Activated effector memory CD4-positive, alpha-beta T cell treated with Interleukin-2 at 50 U/mL for 16 hours (primary cell): ENCODE measurements at places on chromosomes 6 and 20.

DNA sequence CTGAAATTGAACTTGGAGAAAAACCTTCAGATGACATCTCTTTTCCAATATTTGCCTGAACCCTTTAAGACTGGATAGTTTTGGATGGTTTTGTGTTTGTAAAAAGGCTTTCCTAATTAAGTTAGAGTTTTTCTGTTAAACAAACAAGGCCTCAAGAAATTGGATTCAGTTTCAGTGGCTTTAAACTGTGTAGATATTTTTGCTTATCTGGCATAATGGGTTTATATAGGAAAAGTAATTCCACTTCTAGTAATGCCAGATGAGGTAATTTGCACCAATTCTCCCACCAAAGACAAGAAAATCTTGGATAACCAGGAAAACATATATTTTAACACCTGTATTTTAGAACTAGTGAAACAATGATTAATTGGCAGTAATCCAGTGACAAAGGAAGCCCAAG lies 12.0 kb upstream of the TRDN start:
- no peak for DNase-seq

DNA sequence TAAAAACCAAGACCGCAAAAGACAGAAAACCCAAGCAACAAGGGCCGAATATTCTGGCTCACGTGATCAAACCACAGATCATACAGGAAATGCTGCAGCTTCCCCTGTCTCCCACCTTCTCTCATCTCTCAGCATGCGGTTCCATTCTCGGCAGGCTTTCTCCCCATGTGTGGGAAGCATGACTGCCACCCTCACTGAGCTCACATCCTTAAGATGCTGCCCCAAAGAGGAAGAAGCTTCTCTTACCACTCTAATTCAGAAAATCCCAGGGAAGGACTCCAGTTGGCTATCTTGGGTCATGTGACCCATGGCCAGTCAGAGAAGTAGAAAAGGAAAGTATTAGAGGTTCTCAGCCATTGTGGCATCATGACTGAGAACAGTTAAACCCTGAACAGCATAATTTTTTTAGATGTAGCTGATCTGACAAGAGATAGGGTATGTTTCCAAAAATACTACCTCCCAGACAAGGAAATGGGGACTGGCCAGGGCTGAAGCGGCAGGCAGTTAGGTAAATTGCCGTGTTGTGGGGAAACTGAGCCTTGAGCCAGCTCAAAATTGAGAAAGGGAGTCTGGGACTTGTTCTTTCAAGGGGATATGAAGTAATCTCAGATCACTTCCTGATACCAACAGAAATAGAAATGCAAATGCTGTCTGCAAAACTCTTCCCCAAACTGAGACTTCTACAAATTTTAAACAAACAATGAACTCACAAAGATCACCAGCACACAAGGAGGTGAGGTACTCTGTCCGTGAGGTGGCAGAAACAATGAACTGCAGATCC lies 37.1 kb upstream of the GRM4 start:
- peak; percentile 59 for DNase-seq

DNA sequence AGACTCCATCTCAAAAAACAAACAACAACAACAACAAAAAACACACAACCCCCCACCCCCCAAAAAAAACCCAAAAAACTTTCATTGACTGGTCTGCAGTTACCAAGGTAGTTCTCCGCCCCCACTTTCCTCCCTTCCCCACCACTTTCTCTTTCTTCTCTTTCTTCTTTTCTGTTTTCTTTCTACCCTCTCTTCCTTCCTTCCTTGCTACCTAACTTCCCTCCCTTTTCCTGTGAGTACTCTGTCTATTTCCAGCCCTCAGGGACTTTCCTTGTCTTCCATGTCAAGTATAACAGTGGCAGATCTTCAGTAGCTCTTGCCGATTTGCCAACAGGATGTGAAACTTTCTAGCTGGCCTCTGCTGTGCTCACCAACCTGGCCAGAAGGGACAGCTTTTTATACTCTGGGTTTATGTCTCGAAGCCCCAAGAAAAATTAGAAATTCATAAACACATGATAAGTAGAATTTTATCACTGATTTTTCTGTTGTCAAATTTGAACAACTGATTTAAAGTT lies 399.5 kb downstream of the QKI start:
- no peak for DNase-seq

GRCh38 chr6:33983109-33983716 lies 162.7 kb downstream of the GRM4 start:
- DNase-seq, result no peak

DNA sequence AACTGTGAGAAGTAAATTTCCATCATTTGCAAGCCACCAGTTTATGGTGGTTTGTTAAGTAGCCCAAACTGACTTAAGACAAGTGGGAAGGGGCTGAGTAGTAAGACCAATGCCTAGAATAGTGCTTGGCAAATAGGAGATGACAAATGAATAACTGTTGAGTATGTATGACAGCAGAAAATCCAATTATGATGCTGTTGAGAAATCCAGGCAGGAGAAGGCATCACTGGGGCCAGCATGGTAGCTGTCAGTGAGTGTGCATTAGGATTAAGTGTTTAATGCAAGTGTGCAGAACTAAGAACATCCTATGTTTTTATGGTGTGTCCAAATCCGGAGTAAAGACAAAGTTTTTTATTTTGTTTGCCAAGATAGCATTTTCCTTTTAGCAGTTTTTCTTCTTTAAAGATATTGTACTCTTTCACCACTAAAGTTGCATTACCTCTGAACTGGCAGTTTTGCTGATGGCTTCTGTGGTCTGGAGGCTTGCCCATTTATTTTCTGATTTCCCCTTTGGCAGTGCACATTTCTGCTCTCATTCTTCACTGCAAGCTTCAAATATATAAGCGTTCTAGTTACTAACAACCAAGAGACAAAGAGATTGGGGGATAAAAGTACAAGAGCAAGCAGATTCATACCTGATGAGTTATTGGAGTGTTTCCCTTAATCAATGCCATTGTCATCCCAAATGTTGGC lies 289.7 kb downstream of the KCNQ5 start:
- DNase-seq, result no peak

DNA sequence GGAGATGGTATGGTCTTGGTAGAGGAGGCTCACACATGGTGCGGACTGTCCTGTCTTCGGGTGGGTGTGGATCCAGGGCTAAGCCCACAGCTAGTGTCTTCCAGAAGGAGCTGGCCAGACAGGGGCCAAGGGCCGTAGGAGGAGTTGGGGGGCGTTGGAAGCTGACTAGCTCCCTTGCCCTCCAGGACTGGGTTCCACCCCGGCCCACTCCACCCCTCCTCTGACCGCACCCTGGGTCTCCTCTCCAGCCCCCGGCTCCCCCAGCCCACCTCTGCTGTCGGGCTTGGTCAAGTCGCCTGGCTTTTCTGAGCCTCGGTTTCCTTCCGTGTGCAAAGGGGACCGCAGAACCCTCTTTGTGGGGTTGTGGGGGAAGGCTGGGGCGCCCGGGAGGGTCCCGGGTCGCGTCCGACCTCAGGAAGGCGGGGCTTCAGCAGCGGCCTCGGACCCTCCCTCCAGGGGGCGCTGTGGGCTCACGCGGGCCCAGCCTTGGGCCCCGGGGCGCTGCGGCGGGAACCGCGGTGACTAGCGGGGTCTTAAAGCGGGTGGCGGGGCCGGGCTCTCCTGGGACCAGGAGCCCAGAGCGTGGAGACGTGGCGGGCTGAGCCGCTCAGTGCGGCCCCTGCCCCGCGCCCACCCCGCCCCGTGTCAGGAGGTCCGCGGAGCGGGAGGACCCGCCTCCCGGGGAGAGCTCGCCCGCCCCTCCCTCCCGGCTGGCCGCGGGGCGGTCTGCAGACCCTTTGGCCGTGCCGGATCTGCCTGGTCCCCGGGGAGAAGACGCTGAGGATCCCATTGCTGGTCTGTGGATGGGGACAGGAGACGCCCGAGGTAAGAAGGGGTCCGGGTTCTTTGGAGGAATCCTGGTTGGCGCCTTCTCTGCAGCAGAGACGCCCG lies 5.4 kb downstream of the NPBWR2 start:
- peak; percentile 43 for DNase-seq

GRCh38 chr6:111564482-111564945 lies 41.2 kb downstream of the TRAF3IP2 start:
- DNase-seq, result no peak

- DNase-seq, result no peak
These were observed 781.0 kb upstream of the GJE1 start for GRCh38 chr6:141351721-141352120.

- no peak for DNase-seq
These were observed 9.7 kb downstream of the MOCS3 start for GRCh38 chr20:50968289-50968688.

- DNase-seq, result no peak
These were observed 42.3 kb upstream of the PTPN1 start for GRCh38 chr20:50467718-50468356.

GRCh38 chr6:19410481-19410880 lies 426.7 kb upstream of the ID4 start:
- DNase-seq, result no peak

GRCh38 chr6:125640441-125641150 lies 108.8 kb upstream of the HEY2 start:
- no peak for DNase-seq

GRCh38 chr6:31351033-31351380 lies 6.0 kb downstream of the HLA-B start:
- DNase-seq, result no peak

- no peak for DNase-seq
These were observed 120.1 kb upstream of the TIAM2 start for GRCh38 chr6:154874773-154875592.

DNA sequence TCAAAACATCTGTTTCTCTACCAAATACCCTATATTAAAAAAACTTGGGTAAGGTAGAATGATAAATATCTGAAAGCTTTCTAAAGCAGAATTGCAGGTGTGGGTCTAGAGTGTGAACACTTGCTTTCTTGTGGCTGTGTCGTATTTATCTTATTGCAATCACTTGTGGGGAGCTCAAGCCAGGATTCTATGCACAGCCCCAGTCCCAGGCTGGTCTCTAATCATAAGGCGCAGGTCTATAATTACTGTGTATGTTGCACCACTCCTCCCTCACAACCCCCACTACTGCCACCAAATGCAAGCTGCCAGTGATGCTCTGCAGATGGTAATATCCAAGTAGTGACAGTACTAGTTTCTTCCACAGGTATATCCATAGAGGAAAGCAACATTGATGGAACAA lies 2.2 kb upstream of the E2F3 start:
- DNase-seq, result no peak

DNA sequence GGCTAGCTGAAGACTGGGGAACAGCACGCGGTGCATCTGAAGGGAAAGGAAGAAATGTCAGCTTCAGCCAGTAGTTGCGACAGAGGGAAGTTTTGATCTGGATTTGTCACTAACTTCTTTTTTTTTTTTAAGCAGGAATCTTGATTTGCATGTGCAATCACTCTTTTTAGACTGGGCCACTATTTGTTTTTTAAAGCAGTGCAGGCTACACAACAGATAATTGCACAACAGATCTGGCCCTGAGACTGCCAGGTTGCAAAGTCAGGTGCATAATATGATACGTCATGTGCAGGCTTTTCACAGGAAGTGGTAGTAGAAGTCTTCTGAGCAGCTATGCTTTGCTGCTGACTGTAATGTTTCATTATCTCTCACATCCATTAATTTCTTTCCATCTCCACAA lies 13.5 kb downstream of the PFDN4 start:
- DNase-seq, result no peak

DNA sequence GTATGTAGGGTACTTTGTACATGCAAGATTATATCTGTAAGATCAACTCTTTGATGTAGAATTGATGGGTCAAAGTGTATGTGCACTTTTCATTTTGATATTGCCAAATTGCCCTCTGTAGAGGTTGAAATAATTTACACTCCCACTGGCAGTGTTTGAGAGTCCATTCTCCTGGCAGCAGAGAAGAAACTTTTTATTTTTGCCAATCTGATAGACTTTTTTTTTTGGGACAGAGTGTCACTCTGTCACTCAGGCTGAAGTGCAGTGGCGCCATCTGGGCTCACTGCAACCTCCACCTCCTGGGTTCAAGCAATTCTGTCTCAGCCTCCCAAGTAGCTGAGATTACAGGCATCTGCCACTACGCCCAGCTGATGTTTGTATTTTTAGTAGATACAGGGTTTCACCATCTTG lies 199.2 kb downstream of the ZFAND3 start:
- no peak for DNase-seq
